IMR-90 (cell line): ENCODE measurements at places on chromosomes 7 and 10. TPM values are rescaled to one million over a fixed set of nuclear protein-coding genes. Genes with fewer than 3 reads are reported as not detected.
A peak's percentile ranks its signal among the peaks of the same experiment; 100 is the strongest.

DNA sequence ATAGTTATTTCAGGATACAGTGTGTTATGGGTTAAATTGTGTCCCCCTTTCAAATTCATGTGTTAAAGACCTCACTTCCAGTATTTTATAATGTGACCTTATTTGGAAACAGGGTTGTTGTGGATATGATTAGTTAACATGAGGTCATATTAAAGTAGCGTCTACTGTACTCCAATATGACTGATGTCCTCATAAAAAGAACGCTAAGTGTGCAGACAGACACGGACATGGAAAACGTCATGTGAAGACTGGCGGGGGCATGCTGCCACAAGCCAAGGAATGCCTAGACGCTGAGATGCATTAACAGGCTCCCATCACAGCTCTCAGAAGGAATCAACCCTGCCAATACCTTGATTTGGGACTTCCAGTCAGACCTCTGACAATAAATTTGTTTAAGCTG is 1.5 kb upstream of the WDR37 start:
- H3K36me3 ChIP-seq: peaks cover 4% of the 10 kb centered on the region
- DNase-seq: no peak
- H3K4me3 ChIP-seq: no peak overlapping the region
- H3K27me3 ChIP-seq: no peaks in the 10 kb centered on the region
- no peak overlapping the region for H3K27ac ChIP-seq

DNA sequence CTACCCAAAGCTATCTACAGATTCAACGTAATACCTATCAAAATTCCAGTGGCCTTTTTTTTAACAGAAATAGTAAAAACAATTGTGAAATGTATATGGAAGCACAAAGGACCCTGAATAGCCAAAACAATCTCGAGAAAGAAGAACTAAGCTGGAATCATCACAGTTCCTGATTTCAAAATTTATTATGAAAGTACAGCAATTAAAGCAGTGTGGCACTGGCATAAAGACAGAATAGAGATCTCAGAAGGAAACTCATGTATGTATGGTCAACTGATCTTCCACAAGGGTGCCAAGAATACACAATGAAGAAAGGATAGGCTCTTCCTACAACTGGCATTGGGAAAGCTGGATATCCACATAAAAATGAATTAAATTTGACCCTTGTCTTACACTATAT is 23.2 kb downstream of the PNLIPRP3 start:
- no peaks in the 10 kb centered on the region for H3K36me3 ChIP-seq
- no peaks in the 10 kb centered on the region for H3K27me3 ChIP-seq
- H3K27ac ChIP-seq: no peak overlapping the region
- no peaks in the 10 kb centered on the region for H3K4me1 ChIP-seq
- H3K4me3 ChIP-seq: no peak overlapping the region
- DNase-seq: no peak

- no peaks in the 10 kb centered on the region; the same call in 1 of the 2 replicates for H3K4me1 ChIP-seq
- peaks cover 3% of the 10 kb centered on the region for H3K27me3 ChIP-seq
- DNase-seq: no peak
- no peaks in the 10 kb centered on the region for H3K36me3 ChIP-seq
- no peak overlapping the region for H3K4me3 ChIP-seq
- no peak overlapping the region for H3K27ac ChIP-seq
These were observed 65.1 kb downstream of the CAMK1D start for GRCh38 chr10:12414278-12414989.

DNA sequence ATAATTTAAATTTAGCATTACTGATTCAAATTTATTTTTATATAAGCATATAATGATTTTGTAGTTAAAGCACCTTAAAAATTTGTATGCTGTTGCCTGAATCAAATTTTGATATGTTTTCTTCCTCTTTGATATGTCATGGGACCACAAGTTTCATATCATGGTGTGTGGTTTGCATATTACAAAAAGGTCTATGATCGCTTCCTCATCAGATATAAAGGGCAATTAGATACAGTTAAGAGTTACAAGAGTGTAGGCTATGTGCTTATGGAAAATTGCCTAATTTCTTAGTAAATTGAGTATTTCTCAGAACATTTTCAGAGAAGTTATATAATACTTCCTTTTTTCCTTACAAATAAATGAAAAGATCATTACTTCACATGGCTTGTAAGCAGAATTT is 22.2 kb downstream of the MRC1 start:
- no peak overlapping the region for H3K27ac ChIP-seq
- peaks cover 6% of the 10 kb centered on the region for H3K4me1 ChIP-seq

GRCh38 chr7:78124216-78124615 is 325.6 kb downstream of the PHTF2 start:
- no peak overlapping the region for H3K4me3 ChIP-seq
- H3K36me3 ChIP-seq: no peaks in the 10 kb centered on the region
- peaks cover 5% of the 10 kb centered on the region for H3K4me1 ChIP-seq
- no peaks in the 10 kb centered on the region for H3K27me3 ChIP-seq
- no peak for DNase-seq

DNA sequence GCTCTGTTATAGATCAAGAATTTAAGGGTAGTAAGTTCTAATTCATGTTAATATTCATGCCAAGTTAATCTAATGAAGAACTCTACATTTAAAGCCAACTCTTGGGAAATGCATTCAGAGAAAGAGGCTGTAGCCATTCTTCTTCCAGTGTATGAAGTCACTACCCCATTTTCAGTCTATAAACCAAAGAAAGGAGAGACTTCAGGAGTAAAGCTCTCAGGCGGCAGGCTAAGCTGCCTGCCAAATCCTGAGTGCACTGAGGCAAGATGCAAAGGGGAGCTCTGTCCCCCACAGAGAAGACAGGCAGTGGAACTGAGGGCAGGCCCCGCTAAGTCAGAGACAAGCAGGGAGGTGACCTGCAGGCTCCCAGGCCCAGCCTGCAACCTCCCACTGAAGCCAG is 41.5 kb downstream of the SLIT1 start:
- H3K36me3 ChIP-seq: no peaks in the 10 kb centered on the region
- no peak for DNase-seq
- no peaks in the 10 kb centered on the region for H3K4me1 ChIP-seq
- no peak overlapping the region for H3K4me3 ChIP-seq
- H3K27ac ChIP-seq: no peak overlapping the region
- peaks cover 31% of the 10 kb centered on the region for H3K27me3 ChIP-seq

DNA sequence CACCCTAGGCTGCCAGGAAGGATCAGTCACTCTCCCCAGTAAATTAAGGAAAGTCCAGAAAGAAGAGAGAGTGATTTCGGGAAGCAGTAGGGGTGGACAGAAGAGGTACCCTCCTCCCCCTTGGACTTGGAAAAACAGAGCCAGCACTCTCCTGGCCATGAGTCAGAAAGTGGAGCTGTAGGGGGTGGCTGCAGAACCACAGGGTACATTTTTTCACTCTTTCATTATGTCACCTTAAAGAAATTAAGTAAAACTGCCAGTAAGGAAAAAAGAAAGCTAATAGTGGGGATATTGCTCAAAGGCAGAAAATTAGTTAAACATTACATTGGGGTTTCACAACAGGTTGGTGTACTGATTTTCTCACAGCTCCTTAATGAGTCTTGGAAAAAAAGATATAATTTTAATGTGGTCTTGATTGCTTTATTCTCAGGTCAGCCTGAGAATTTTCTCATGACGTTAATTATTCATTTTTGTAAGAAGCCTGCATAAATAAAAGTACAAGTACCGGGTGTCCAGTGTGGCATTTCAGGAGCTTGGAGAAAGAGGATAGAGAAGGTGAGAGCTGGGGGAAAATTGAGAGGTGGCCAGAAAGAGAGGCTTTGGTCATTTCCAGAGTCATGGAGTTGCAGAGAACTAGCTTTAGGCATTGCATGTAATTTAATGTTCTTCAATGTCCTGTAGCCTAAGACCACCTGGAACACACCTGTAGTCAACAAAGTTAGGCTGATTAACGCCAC is 23.2 kb upstream of the AOAH start:
- no peaks in the 10 kb centered on the region for H3K27me3 ChIP-seq
- H3K4me3 ChIP-seq: no peak overlapping the region
- H3K36me3 ChIP-seq: no peaks in the 10 kb centered on the region
- H3K27ac ChIP-seq: no peak overlapping the region
- peak; percentile 4 for DNase-seq
- H3K4me1 ChIP-seq: no peaks in the 10 kb centered on the region

GRCh38 chr7:78587443-78588044 is 789.0 kb downstream of the PHTF2 start:
- H3K4me3 ChIP-seq: no peak overlapping the region
- H3K4me1 ChIP-seq: no peaks in the 10 kb centered on the region
- H3K27me3 ChIP-seq: no peaks in the 10 kb centered on the region
- H3K36me3 ChIP-seq: no peaks in the 10 kb centered on the region

GRCh38 chr7:76294344-76295024 is 8.0 kb upstream of the HSPB1 start:
- H3K27me3 ChIP-seq: no peaks in the 10 kb centered on the region
- H3K4me1 ChIP-seq: peaks cover 32% of the 10 kb centered on the region

GRCh38 chr10:120984221-120984620 is 133.1 kb downstream of the WDR11 start:
- no peak overlapping the region for H3K27ac ChIP-seq
- no peaks in the 10 kb centered on the region for H3K4me1 ChIP-seq
- peaks cover 2% of the 10 kb centered on the region; the same call in 1 of the 2 replicates for H3K27me3 ChIP-seq
- H3K36me3 ChIP-seq: no peaks in the 10 kb centered on the region

GRCh38 chr7:96792115-96792514 is 82.5 kb upstream of the SEM1 start:
- H3K27ac ChIP-seq: no peak overlapping the region
- H3K36me3 ChIP-seq: no peaks in the 10 kb centered on the region
- no peak overlapping the region for H3K4me3 ChIP-seq
- no peak for DNase-seq

GRCh38 chr10:123133541-123134342 is 2.0 kb upstream of the HMX3 start:
- H3K36me3 ChIP-seq: no peaks in the 10 kb centered on the region
- DNase-seq: no peak
- peaks cover 2% of the 10 kb centered on the region; the same call in 1 of the 2 replicates for H3K4me1 ChIP-seq

DNA sequence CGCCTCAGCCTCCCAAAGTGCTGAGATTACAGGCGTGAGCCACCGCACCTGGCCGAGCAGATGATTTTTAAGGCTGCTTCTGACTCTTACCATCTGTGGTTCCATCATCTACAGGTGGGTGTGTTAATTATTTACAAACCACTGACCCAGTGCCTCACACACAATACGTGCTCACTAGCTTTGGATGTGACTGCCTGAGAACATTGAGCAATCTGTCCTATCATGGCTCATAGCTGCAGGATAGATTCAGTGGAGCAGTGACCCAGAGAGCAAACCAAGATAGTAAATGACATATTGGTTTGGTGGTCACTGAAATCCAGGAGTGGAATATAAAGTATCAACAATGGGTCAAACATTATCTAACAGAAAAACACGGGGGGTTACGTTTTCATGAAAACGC is 24.1 kb downstream of the GPAM start:
- DNase-seq: no peak
- no peaks in the 10 kb centered on the region for H3K4me1 ChIP-seq
- peaks cover 31% of the 10 kb centered on the region for H3K36me3 ChIP-seq
- H3K27me3 ChIP-seq: no peaks in the 10 kb centered on the region
- H3K27ac ChIP-seq: no peak overlapping the region

GRCh38 chr7:81833401-81833800 is 63.6 kb upstream of the HGF start:
- H3K4me3 ChIP-seq: no peak overlapping the region
- H3K27me3 ChIP-seq: no peaks in the 10 kb centered on the region
- no peak overlapping the region for H3K27ac ChIP-seq
- peak; percentile 18 for DNase-seq

DNA sequence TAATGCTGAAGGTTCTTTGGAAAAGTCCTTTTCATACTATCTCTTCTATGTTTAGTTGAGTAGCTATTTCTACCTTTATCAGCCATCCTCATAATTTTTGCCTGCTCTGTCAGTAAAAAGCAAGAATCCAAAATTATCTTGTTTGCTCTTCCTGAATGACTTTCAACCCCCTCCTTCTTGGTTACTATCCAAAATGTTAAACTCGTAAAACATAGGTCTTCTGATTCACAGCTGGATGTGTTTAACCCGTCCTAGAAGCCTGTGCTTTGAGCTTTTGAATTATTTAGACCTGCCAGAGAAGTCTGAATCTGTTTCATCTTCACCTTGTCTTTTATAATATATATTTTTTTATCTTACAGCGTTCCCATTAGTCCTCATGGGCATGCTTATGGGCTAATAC is 136.4 kb upstream of the MDFIC start:
- no peak overlapping the region for H3K27ac ChIP-seq
- no peak for DNase-seq
- no peak overlapping the region for H3K4me3 ChIP-seq

GRCh38 chr10:14171336-14171735 is 159.4 kb downstream of the FRMD4A start:
- DNase-seq: no peak
- no peak overlapping the region for H3K4me3 ChIP-seq

GRCh38 chr10:7804216-7804615 is 14.1 kb upstream of the TAF3 start:
- H3K4me3 ChIP-seq: no peak overlapping the region
- H3K36me3 ChIP-seq: peaks cover 43% of the 10 kb centered on the region
- H3K27ac ChIP-seq: no peak overlapping the region
- H3K4me1 ChIP-seq: no peaks in the 10 kb centered on the region
- no peaks in the 10 kb centered on the region for H3K27me3 ChIP-seq
- DNase-seq: no peak

GRCh38 chr7:45073786-45074527 is 14.8 kb downstream of the NACAD start:
- no peak overlapping the region for H3K27ac ChIP-seq
- no peak for DNase-seq
- H3K4me1 ChIP-seq: no peaks in the 10 kb centered on the region
- no peak overlapping the region for H3K4me3 ChIP-seq
- H3K27me3 ChIP-seq: no peaks in the 10 kb centered on the region
- H3K36me3 ChIP-seq: peaks cover 72% of the 10 kb centered on the region

DNA sequence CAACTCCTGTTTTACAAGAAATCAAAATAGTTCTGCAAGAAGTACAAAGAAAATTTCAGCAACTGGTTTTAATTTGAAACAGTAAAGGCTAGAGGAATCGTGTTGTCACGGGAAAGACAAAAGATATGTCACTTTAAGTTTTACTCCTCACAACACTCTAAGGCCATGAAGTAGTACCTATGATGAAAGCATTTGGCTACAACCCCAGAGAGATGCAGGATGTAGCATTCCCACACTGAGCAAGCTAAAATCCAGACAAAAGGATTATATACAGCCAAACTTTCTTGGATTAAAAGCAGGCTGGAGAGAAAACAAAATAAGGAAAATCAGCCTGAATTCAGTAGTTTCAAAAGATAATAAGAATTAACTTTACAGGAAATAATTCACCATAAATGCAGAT is 245.5 kb upstream of the STEAP1 start:
- DNase-seq: no peak
- H3K36me3 ChIP-seq: no peaks in the 10 kb centered on the region
- H3K27me3 ChIP-seq: no peaks in the 10 kb centered on the region
- H3K27ac ChIP-seq: no peak overlapping the region
- no peak overlapping the region for H3K4me3 ChIP-seq
- H3K4me1 ChIP-seq: no peaks in the 10 kb centered on the region

- H3K27ac ChIP-seq: no peak overlapping the region
- no peaks in the 10 kb centered on the region for H3K27me3 ChIP-seq
- H3K4me1 ChIP-seq: no peaks in the 10 kb centered on the region
- DNase-seq: peak; percentile 16
These were observed 20.9 kb downstream of the ANKIB1 start for GRCh38 chr7:92266415-92267241.

Gene TAS2R3
- total RNA-seq: 0.28 and 0.72 TPM in 2 replicates

Gene AQP1
- total RNA-seq: 0.18 and 0.28 TPM in 2 replicates

Gene ERVW-1
- not detected in 2 replicates for total RNA-seq

Gene SLC29A4
- 2.3 and 2.5 TPM in 2 replicates for total RNA-seq

Gene GARIN1A
- 0.18 and 0.28 TPM in 2 replicates for total RNA-seq

Gene ETV1
- total RNA-seq: 17.2 and 21.1 TPM in 2 replicates

Gene KIAA1549
- 1.1 and 1.3 TPM in 2 replicates for total RNA-seq

Gene ZSCAN25
- 9.0 and 9.2 TPM in 2 replicates for total RNA-seq

Gene FAM221A
- total RNA-seq: 1.1 and 1.4 TPM in 2 replicates

Gene SLC18A3
- not detected in 2 replicates for total RNA-seq

Gene PTER
- 5.0 and 6.9 TPM in 2 replicates for total RNA-seq

Gene TYW1
- 23.7 and 27.8 TPM in 2 replicates for total RNA-seq
